ENCODE measurements at places on chromosomes 4 and X.

DNA sequence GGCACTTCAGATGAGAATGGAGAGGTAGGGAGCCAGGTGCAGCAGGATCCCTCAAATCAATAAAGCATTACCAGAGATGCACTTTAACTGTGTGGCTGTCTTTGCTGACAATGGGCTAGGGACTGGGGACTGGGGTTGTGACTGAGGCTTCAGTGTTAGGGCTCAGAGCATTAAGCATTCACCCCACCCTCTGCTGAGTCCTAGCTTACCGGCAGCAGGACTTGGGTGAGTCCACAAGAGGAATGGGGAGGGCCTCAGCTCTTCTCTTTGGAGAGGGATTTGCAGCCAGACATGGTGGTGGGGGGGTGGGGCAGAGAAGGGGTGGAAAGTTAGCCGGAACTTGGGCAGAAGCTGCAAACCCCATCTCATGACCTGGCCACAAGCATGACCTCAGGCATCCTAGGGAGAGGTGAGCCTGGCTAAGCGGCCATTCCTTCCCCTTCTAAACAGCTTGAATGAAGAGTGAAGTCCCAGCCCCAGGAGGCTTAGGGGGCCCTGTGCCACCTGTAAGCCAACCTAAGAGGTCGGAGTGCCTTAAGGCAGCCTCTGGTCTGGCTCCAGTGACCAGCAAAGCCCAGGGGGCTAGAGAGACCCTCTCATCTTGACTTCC lies 78.4 kb downstream of the STARD8 start:
- DNase-seq, result no peak

DNA sequence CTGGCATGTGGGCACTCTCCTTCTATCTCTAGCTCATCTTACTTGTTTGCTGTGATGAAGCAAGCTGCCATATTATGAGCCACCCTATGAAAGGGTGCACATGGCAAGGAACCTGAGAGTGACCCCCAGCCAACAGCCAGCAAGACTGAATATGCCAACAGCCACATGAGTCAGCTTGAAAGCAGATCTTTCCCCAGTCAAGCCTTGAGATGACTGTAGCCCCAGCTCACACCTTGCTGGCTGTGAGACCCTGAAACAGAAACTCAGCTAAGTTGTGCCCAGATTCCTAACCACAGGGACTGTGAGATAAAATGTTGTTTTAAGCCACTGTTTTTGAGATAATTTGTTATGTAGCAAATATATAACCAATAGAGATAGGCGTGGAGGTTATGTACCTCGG lies 36.2 kb downstream of the KDM5C start:
- peak; percentile 22 for DNase-seq

DNA sequence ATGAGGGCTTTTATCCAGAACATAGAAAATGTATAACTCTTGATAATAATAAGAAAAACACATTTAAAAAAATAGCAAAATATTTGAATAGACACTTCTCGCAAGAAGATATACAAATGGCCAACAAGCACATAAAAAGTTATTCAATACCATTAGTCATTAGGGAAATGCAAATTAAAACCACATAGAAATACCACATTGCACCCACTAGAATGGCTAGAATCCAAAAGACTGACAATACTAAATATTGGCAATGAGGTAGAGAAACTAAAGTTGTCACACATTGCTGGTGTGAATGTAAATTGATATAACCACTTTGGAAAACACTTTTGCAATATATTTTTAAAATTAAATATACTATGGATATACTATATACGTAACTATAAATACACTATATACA lies 754.3 kb upstream of the MAGEB2 start:
- no peak for DNase-seq

- peak; percentile 92 for DNase-seq
These were observed 8.2 kb downstream of the TNIP3 start for GRCh38 chr4:121155893-121156292.

DNA sequence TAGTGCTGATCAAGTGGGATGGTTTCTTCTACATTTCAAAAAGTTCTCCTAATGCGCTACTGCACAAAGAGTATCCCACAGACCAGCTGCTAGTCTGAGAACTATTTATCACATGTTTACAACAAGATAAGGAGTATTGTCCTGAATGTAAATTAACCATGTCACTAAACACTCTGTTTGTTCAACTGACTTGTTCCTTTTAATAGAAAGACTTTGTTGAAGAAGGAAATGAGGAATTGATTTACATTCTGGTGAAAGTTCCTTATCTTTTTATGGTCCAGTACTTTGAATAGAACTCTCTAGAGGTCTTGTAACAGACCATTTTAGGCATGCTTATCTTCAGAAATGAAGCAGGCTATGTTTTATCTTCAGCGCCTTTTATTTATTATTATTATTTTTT lies 67.3 kb upstream of the IL13RA1 start:
- no peak for DNase-seq

DNA sequence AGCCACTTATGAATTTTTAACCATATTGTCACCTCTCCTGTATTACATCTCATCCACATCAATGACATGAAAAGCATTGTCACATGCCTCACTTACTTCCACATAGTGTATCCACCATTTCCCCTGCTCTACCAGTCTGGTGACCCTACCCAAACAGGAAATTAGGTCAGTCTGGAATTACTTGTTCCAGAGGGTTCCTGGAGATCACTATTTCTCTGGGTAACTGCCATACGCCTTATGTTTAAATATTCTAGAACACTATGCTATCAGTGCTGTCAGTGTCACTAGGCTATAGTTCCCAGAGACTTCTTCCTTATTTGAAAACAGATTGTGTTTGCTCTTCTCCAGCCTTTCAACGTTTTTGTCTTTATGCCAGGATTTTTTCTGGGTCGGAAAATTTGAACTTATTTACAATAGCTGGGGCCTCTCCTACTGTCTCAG lies 15.0 kb downstream of the SRPX2 start:
- DNase-seq, result no peak

DNA sequence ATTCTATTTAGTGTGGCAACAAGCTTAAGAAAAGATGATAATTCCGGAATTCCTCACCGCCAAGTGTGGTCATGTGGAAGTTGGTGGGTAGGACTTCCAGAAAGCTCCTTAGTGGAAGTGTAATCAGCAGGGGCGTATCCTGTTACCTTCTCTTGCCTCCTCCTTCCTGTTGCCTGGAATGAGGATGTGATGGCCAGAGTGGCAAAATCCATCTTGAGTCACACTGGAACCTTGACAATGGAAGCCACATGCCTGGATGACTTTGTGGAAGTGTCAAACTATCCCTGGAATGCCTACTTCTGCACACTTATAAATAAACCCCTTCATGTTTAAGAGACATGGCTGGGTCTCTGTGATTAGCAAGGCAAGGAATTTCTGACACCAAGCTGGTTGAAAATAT lies 191.0 kb downstream of the PRDM5 start:
- no peak for DNase-seq

- DNase-seq, result no peak
These were observed 5.4 kb upstream of the ACSL1 start for GRCh38 chr4:184831153-184831552.

DNA sequence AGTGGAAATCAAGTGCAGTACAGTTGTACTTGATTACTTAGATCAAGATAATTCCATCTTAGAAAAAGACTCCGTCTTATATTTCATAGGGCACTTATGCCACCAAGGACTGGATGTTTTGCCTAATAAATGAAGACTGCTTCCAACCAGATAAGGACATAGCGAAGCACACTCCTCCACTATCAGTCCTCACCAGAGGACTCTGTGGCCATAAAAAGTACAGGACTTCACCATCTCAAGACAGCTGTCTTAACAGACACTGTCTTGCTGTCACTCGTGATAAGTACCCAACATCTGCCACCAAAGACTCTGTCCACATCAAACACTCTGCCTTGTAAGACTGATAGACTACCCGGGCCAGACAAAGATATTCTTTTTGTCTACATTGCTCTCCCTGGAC lies 352.0 kb downstream of the TRAM1L1 start:
- no peak for DNase-seq

DNA sequence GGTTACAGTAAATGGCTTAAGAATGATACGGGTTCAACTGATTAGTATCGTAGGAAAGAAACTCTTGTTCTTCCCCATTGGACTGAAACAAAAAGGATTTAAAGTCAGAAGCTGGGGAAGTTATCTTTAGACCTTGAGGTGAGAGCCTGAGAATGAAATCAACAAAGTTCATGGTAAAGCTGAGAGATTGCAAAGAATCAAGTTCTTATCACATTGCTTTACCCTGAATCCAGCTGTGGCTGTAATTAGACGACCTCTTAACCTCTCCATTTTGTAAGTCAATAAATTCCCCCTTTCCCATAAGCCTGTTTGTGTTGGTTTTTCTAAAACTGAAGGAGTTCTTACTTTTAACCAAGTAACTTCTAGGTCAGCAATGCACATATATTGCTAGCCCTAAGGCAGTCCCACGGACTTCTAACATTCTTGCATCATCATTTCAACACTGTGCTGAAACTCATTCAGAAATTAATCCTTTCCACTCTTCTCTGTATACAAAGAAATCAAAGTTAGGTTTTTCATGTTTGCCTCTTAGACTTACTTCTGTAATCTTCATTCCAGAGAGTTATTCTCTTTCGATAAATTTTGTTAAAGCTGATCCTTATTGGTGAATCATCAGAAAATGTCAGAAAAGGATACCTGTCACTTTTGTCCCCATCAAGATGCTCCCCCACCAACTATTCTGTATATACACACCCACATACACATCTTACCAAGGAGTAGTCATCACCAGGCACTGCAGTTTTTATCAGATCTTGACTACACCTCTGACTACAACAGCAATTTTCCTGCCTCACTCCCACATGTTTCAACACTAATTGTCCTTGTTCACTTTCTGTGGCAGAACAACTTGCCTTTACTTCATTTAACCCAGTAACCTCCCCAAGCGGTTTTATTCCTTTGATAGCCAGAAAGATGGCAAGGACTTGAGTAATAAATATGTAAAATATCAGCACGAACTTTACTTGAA lies 77.9 kb upstream of the STK26 start:
- no peak for DNase-seq
